ENCODE measurements at places on chromosomes 2 and 18.
A peak's percentile ranks its signal among the peaks of the same experiment; 100 is the strongest.

DNA sequence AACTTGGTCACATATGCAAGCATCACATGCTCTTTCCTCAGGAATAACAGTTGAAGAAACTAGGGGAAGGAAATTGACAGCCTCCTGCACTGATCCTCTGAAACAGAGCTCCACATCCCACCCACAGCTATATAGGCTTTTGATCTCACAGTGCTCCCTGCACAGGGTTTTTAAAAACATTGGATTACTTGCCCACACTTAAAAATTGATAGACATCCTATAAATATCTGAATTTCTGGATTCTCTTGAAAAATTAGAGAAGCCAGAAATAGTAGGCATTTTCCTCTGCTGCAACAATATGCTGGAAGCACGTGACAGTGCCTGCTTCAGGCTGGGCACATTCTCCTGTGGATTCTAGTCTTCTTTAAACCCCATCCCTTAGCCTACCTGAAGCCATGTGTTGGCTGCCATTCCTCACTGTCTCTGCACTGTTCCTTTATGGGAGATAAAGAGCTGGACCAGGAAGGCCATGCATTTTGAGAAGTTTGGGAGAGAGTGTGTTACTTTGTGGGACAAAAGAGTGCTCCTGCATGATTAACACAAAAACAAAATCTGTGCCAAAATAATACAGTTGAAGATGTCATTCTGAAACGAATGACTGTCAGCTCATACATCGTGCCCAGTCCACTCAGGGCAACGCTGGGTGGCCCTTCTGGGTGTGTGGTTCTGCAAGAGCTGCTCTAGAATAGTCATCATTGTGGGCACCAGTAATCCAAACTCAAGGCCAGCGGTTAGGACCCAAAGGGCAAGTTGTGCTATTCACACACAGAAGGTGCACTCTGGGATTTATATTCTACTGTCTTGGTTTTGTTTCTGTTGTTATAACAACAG is 59.8 kb downstream of the GYPC start:
- DNase-seq, result no peak

DNA sequence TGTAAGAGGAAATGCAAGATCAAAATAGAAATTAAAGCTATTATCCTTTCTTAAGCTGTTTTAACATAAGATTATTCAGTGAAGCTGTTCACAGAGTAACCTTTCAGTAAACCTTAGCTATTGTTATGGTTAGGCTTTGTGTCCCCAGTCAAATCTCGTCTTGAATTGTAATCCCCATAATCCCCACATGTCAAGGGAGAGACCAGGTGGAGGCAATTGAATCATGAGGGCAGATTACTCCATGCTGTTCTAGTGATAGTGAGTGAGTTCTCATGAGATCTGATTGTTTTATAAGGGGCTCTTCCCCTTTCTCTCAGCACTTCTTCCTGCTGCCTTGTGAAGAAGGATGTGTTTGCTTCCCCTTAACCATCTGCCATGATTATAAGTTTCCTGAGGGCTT is 424.4 kb downstream of the DSEL start:
- DNase-seq, result no peak

DNA sequence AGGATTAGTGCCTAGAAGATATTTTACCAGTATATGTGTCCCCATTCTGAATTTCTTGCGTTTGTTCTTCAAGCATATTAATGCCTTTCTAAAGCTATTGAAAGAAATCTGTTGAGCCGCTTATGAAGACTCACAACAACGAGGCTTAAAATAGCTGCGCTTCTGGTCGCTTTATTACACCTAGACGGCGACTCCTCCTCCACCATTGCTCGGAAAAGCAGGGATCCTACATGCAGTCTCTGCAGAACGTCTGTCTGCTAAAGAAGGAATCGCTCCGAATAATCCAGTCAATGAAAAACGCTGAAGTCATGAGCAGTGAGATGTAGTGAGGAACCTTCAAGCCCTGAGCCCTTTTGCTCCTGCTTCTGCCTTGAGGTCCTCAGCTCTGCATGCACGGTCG is 94.8 kb upstream of the ZNF516 start:
- DNase-seq, result no peak

DNA sequence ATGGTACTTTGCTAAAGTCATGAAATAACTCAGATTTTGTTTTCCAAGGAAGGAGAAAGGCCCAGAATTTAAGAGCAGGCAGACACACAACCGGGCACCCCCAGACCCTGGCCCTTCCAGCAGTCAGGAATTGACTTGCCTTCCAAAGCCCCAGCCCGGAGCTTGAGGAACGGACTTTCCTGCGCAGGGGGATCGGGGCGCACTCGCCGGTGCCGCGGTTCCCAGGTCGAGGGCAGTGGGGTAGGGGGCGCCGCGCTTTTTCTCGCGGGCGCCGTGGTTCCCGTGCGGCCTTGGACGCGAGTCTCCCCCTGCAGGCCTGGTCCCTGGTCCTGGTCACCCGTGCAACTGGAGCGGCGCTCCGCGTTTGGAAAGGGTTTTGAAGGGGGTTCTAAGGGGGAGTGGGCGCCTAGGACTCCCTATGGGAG is 1.2 kb downstream of the ZNF236 start:
- DNase-seq, result peak; percentile 19

DNA sequence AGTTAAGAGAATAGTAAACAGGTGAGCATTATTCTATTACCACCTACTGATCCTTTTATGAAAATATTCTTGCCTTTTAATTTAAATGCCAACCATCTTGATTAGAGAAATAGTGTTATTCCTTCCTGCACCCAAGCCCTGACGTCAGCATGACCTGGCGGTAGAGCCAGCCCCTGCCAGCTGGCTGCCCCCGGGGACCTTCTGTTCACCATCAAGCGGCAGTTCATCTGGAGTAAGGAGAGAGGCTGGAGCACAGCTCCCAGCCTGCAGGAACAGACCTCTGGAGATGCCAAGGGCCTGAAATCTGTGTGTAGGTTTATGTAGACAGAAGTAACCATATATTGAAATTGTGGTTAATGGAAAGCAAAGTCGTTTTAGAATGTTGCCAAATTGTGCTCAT is 171.8 kb downstream of the GBX2 start:
- DNase-seq, result no peak

DNA sequence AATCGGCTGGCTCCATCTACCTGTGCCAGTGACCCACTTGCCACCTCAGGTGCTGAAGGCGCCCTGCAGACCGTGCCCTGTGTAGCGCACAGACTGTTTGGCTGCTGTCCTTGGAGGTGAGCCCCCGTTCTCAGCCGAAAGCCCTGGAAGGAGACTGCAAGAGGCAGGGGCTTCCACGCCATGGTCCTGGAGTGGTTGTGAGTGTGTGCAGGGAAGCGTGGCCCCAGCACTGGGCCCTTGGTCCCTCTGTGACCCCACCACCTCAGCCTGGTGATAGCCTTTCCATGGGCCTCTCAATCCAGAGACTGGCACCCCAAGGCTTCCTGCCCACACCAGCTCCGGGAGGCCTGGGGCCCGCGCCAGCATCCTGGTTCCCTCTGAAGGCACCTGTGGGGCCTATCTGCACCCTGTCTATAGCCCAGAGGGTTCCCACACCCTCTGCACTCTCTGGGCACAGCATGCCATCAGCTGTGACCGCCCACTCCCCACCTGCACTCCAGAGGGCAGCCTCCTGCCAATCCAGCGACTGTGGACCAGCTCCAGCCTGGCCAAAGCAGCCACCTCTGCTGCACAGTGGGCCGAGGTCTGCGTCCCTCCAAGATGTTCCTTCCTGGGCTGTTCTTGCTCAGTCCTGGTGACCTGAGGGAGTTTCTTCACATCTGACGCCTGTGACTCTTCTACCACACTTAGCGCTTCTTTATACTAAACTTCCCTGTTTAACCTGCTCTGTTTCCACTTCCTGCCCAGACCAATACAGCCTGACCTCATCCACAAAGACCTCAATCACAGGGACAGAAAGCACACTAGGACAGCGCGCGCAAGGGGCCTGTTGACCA is 109.5 kb downstream of the EIPR1 start:
- no peak for DNase-seq

DNA sequence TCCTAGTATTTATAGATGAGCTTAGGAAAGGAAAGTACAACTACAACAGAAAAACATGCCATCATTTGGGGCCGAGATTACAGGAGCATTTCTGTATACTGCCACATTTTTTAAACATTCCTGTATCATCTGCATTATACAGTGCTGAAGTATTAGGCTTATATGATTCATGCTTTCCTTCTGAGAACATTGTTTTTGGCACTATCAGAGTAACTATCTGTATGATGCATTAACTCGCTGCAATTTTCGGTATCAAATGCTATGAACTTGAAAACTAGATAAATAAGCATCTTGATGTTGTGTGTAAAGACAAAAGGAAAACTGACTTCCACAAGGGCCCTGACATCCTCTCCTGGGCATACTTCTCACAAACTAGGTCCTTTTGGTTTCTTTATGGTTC is 102.0 kb downstream of the RIT2 start:
- no peak for DNase-seq

DNA sequence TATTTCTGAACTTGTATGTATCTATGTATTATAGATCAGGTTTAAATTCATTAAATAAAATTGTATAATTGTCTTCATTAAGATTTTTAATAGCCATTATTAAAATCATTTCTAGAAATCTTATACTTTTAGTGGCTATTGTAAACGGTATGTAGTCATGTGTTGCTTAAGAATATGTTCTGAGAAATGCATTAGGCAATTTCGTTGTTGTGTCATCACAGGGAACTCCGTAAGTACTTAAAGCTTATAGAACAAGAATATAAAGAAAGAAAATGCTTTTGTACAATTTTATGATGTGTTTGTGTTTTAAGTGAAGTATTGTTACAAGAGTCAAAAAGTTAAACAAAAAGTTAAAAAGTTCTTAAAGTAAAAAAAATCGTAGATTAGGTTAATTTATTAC is 765.8 kb downstream of the METTL4 start:
- DNase-seq, result no peak

GRCh38 chr18:75439348-75439747 is 11.8 kb upstream of the SMIM21 start:
- DNase-seq, result no peak

- DNase-seq, result no peak
Measured at GRCh38 chr18:31273812-31274527, 44.0 kb upstream of the DSG1 start.

GRCh38 chr2:154623819-154624218 is 74.7 kb upstream of the KCNJ3 start:
- DNase-seq, result no peak

- peak; percentile 72 for DNase-seq
Measured at GRCh38 chr2:30239308-30239985, 8.1 kb downstream of the LBH start.

GRCh38 chr18:71902482-71902881 is 641.7 kb downstream of the CBLN2 start:
- DNase-seq, result no peak

DNA sequence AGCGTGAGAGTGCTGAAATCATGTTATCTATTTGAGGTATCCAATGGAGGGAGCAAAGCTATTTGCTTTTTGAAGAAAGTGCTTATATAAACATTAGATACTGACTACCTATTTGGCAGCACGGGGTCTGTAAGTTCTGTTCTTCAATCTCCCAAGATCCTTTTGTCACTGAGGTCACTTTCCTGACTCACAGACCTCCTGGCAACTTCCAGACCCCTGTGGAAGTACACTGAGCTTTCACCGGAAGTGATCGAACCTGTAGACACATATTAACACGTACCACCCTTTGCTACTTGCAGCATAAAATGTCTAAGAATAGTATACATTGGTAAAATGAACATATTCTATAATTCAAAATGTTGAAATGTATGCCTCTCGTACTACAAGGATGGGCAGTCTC is 452.6 kb upstream of the ST6GAL2 start:
- no peak for DNase-seq

DNA sequence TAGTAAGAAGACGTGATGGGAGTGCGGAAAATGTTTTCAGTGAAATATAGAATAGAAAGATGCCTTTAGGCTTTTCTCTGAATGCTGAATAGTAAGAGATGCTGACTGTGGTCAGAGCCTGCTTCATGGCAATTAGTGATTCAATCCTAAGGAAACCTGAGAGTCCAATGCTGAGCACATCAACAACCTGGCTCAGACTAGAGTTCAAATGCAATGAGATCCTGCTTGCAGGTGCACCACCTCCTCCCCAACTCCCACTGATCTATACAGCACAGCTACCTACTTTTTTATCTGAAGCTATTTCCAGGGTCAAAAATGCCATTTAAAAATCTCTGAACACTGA is 65.4 kb downstream of the AAK1 start:
- DNase-seq, result no peak

GRCh38 chr18:48195787-48196186 is 213.4 kb downstream of the ZBTB7C start:
- no peak for DNase-seq

DNA sequence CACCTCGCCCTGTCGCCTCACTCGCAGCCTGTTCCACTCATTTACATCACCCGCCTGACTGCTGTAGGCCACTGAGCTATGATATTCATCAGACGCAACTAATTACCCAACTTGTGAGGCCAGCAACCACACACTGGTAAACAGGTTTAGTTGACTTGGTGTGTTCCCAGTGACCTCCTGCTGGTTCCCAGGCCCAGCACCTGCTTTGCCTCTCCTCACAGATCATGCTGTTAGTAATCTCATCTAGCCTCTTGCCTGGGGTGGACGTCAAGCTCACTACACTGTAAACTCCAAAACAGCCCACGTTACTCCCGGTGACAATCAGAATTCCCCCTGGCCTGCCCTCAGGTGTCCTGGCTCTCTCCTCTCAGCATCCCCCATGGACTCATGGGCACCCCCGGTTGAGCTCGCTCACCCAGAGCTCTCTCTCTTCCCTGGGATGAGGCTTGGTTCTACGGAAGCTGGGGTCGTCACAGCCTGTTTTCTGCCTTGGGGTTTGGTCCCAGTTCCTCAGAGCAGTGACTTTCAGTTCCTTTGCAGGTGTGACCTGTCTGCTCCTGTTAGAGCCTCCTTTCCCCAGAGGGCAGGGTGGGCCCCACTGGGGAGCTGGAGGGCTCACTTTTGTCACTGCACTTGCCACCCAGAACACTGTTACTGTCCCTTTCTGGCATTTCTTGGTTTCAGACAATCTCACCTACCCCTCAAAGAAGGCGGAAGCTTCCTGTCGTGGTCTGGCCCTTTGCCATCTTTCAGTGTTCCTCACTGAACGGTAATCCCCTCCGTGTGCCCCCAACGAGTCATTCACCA is 40.3 kb downstream of the INPP5D start:
- peak; percentile 74 for DNase-seq

GRCh38 chr2:43389581-43390466 is 163.4 kb upstream of the ZFP36L2 start:
- no peak for DNase-seq

GRCh38 chr2:32622570-32623310 is 5.1 kb upstream of the TTC27 start:
- no peak for DNase-seq

DNA sequence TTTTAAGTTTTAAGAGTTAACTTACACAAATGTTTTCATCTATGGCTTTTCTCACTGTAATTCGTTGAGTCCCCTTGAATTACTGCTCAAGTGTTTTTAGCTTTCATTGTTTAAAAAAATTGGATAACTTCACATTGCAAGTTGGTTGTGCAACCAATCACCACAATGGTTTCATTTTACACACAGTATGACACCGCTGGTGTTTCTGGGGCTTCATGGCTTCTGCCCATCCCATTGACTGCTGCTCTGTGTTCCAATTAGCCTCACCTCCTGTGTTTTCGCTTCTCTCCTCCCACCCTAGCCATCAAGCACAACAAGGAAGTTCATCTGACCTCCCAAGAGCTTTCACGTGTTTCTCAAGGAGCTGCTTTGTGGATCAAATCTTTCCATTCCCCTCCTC is 199.1 kb upstream of the CHAC2 start:
- no peak for DNase-seq

Measured in activated CD8-positive, alpha-beta memory T cell treated with anti-CD3 and anti-CD28 coated beads, Interleukin-2, amount 50 U/mL, for 4 hours (primary cell).